ENCODE measurements at places on chromosomes 13 and 19. TPM values are rescaled to one million over a fixed set of nuclear protein-coding genes. Genes with fewer than 3 reads are reported as not detected.

FBXO27 gene
- 7.7 TPM for total RNA-seq

SHISA2 gene
- total RNA-seq = not detected

CEACAM1 gene
- total RNA-seq = 1.8 TPM

SPACA6 gene
- total RNA-seq = 15.0 TPM

NCLN gene
- 88.3 TPM for total RNA-seq

PSG3 gene
- 0.17 TPM for total RNA-seq

SACS gene
- total RNA-seq = 12.5 TPM

MBD3L3 gene
- total RNA-seq = not detected

ZNF577 gene
- 0.15 TPM for total RNA-seq

NLRP5 gene
- not detected for total RNA-seq

WTIP gene
- 31.0 TPM for total RNA-seq

GAMT gene
- 22.6 TPM for total RNA-seq
